ENCODE measurements at places on chromosomes 3 and 15.

DNA sequence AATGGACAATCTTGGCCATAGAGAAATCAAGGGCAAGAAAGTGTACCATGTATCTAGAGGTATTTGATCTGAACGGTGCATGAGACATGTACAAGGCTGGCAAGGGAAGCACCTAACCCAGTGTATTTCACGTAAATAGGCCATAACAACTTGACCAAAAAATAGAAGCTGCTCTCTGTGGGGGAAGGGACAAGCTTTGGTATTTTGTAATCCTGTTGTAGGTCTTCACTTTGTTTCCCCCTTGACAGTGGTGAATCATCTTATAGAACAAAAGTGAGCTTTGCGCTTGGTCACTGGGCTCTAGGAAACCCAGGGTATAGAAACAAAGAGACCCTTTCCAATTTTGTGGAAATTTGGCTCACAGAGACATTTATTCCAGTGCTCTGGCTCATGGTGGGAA is 21.0 kb downstream of the LARS2 start:
- DNase-seq, result no peak

- no peak for DNase-seq
Observed at GRCh38 chr3:129702934-129703712, 96.6 kb upstream of the PLXND1 start.

DNA sequence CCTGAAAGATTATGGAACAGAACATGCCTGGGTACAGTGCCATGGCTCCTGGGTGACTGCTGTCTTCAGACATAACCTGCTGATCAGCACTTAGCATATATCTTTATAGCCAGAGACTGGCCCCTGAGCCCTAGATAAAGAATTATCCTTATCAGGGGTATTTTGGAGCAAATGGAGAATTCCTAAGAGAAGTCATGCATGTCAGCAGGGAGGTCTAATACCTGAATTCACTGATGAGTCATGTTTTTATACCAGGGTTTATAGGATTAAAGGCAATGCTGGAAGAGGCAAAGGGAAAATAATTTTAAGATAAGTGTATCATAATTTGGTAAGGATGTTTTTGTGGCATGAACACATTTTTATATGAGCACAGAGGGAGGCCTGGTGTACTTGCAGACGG is 159.8 kb downstream of the ADAMTSL3 start:
- no peak for DNase-seq

DNA sequence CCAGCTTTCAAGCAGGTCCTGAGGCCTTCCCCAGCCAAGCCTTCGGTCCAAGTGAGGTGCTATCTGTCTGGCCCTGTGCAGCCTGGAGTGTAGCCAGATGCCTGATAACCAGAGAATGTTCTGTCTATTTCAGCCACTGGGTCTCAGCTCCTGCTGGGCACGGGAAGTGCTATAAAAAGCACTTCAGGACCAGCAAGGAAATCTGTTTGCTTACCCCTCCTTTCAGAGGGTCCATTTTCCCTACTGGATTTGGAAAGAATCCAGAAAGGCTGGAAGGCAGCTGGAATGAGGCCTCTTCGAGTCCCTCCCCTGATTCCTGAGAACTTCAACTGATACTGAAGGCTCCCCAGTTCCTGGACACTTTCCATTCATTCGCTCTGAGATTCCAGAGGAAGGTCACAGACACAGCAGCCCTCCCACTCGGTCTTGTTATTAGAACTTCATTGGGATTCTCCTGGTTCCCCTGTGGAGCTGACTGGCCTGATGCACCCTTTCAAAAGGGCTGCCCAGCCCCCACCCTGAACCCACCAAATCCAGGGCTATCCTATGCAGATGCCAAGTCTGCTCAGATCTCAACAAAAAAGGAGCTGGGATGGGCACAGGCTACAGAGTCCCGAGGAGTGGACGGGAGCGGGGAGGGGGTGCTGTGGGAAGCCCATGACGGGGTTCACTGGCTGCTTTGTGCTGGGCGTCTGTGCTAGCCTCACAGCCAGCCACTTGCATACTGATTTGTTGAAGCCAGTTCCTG is 70.4 kb downstream of the UMPS start:
- DNase-seq, result no peak

- DNase-seq, result no peak
Observed at GRCh38 chr3:148083526-148084182, 614.0 kb upstream of the AGTR1 start.

DNA sequence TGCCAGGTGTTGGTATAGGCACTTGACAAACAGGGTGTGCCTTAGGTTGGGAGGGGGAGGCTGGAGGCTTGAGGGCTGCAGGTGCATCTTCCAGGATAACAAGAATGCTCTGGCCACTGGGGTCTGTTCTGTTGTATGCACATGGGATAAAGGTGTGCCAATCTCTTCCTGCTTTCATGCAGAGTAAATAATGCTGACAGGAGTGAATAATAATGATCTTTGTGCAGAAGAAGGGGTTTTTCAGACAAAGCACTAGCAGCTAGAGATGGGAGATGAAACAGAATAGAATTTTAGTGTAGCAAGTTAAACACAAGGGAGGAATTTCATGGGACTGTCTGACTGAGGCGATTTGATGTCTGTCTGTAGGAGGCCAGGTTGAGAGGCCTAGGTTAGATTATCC is 1.9 kb upstream of the ROPN1 start:
- no peak for DNase-seq

GRCh38 chr15:42707873-42708544 is 28.9 kb downstream of the CDAN1 start:
- DNase-seq, result no peak
